NCI-H2227 treated with DMSO at 0.1 percent for 48 hours (cell line): ENCODE measurements at places on chromosomes 2 and 18.

DNA sequence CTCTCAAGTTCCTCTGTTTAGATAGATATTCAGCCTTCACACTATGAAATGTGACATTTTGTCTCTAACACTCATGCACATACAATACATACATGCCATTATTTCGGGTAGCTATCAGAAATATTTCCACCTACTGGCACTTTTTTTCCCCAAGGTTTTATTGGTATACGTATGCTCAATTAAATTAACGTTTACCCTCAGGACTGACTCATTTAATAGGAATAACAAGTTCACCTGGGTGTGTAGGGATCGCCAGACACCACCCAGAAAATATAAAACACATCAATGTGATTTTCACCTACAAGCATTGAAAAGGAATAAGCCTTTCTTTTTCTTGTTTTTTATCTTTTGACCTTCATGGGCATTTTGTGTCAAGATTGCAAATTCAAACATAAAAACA is 138.5 kb upstream of the EPAS1 start:
- no peak for DNase-seq

DNA sequence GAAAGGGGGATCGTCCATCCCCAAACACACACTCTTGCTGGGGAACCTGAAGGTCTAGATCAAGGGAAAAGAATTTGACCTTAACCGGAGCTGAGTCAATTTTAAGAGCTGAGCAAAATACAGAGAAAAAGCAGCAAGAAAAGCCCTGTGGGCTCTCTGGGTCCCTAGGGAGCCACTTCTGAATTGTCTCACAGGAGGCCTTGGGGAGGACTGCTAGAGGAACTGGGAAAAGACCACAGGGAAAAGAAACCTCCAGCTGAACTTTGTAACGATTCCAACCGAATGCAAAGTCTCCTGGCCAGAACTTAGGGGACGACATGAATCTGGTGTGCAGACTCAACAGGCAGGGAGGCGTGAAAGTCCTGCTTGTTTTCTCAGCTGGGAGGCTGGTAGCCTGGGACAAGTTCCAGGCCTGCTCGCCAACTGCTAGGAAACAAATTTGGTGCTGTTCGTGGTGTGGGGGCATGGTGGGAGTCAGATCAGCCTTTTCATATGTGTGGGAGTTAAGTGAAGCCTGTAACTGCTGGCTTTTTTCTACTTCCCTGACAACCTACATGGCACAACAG is 644.6 kb upstream of the CNTNAP5 start:
- DNase-seq = no peak

DNA sequence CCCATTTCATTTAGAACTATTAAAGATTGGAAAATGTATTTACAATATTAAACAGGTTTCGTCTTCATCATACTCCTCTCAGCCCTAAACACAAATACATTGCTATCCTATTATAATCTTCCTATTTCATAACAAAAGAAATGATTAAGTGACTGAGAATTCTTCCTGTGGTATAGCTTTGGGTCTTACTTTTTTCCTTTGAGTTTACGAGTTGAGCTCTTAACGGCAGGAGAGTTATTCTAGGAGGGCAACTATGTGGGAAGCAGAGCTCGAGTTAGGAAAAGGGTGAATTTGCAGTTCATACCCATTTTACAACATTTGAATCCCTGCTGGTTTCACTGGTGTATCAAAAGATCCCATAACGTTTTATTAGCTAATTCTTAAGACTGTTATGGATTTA is 105.0 kb downstream of the FIGN start:
- no peak for DNase-seq

GRCh38 chr2:143463719-143464118 is 334.5 kb downstream of the ARHGAP15 start:
- DNase-seq = no peak

- no peak for DNase-seq
Measured at GRCh38 chr2:32363597-32363996, 6.8 kb downstream of the BIRC6 start.

DNA sequence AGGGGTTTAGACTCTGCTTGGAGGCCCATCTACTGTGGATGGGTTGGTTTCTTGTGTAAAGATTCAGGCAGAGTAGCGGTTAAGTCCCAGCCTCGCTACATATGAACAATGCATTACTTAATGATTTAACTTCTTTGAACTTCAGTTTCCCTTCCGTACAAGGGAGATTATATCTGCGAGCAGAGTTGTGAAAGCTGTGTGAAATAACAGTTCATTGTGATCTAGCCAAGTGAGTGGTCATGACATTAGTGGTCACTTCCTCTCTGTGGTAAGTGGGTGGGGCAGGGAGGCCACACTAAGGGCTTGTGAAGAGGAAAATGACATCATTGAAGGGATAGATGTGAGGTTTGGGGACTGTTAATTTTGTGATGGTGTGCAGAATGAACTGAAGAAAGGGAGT is 14.1 kb upstream of the MEX3C start:
- no peak for DNase-seq

DNA sequence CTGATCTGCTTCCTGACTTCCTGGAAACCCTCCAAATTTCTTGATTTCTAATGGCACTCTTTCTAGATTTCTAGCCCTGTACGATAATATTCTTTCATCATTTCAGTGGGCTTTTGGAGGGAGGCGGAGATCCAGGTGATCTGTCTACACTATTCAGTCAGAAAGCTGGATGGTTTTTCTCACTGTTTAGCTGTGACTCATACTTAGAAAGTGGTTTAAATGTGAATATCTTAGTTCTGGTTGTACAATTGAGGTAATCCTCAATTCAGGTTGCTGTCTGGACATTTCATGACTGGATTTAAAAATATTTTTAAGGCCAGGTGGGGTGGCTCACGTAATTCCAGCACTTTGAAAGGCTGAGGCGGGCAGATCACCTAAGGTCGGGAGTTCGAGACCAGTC is 20.8 kb downstream of the SEH1L start:
- DNase-seq = no peak

DNA sequence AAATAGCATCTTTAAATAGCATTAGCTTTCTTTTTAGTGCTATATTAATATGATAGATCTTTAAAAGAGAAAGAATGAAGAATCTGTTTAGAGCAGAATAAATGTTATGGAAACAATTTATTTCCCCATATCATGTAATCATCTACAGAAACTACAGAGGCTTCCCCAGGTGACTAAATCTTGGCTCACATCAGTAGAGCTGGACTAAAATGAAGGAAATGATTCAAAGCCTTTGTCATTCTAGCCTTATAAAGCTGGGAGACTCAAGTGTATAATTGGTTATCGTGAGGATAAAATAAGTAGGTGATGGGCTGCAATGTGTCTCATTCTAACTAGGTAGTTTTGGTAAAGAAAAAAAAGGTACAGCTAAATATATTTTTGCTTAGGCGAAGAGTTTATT is 83.2 kb upstream of the UNC80 start:
- DNase-seq = peak; percentile 65

GRCh38 chr2:239199041-239199768 is 201.6 kb downstream of the HDAC4 start:
- no peak for DNase-seq

DNA sequence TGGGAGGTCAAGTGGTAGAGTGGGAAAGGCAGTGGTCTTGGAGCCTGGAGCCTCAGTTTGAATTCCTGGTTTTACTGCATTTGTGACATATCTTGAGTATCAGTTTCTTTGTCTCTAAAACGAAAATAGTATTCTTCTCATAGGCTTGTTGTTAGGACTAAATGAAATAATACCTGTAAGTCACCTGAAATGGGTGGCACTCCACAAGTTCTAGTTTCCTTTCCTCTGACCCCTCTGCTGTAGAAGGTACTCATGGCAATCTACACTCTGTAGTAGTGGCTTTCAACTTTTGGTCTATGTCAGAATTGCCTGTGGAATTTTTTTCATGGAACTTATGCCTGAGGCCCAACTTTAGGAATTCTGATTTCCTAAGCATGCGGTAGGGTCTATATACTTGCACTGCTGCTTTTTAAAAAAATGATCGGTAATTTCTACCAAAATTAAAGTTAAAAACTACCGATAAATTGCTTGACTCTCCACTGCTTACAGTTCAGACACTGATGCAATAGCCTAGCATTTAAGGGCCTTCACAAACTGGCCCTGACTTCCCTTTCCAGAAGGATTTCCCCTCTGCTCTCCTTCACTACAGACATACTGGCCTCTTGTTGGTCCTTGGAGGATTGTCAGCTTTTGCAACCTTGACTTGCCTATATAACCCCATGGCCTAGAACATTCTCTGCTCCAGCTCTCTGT is 47.2 kb downstream of the PLEK start:
- DNase-seq = no peak

DNA sequence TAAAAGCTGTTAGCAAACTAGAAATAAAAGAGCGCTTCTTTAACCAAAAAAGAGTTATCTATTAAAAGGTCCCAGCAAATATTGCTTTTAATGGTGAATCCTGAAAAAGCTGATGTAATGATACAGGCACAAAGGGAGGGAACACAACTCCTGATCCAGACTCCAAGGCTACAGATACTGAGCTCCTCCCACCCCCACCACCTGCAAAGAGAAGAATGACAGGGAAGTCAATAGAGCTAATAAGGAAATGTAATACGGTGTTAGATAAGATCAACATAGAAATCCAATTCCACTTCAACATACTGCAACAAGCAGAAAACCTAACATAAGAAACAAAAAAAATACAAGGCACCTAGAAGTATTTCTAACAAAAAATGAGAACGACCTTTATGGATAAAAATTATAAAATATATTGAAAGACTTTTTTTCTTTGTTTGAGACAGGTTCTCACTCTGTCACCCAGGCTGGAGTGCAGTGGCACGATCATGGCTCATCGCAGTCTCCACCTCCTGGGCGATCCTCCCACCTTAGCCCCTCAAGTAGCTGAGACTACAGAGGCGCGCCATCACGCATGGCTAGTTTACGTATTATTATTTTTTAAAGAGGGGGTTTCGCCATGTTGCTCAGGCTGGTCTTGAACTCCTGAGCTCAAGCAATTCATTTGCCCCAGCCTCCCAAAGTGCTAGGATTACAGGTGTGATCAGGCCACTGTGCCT is 192.2 kb downstream of the HDAC4 start:
- DNase-seq = no peak

DNA sequence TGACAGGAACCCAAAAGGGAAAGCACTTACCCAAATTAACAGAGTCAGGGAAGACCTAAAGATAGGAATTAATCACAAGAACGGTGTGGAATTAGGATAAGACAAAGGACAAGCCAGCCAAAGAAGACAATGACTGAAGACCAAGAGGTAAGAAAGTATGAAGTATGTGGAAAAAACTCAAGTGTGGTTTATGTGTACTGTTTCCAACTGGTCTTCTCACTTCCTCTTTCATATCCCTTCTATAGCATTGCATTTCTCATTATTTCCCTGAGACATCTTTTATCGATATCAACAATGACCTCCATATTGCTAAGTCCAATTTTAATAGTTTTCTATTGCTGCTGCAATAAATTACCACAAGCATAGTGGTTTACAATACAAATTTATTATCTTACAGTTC is 313.5 kb upstream of the SLC39A10 start:
- no peak for DNase-seq

DNA sequence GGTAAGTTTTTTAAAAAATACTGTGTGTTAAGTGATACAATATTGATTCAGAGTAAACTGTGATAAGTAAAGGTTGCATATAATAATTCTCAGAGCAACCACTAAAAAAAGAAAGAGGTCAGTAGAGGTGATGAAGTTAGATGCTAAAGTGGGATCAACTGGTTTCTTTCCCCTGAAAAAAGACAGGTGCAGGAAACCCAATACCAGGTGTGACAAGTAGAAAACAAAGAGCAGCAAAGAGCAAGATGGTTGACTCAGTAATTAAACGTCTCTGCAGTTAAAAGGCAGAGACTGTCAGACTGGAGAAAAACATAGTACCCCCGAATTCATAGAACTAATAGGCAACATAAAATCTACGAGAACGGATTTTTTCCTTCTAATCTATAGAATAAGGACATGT is 128.3 kb downstream of the ATP9B start:
- no peak for DNase-seq

DNA sequence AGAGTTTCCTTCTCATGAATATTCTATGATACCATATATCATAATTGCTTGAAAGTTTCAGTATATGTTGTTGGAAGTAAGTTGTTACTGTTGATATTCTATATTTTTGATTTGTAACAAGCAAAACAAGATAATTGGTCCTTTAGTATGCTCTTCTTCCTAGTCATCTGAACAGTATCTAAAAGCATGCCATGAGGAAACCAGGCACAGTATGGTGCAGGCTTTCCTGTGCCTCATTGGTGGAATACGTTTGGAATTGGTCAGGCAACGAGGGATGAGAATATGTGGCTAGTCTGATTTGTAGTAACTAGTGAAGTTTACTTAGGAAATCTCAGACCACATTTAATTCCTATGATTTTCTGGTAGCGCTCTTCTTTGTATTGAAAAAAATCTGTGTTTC is 22.8 kb downstream of the ASXL3 start:
- DNase-seq = no peak

GRCh38 chr18:74806073-74806472 is 208.4 kb downstream of the ZNF407 start:
- DNase-seq = no peak

- no peak for DNase-seq
Measured at GRCh38 chr2:70956141-70956540, 20.4 kb downstream of the ATP6V1B1 start.

- no peak for DNase-seq
Measured at GRCh38 chr2:120793682-120794403, 58.2 kb downstream of the GLI2 start.

GRCh38 chr2:221676566-221677172 is 104.6 kb upstream of the EPHA4 start:
- DNase-seq = no peak

GRCh38 chr2:13102397-13103063 is 385.8 kb downstream of the TRIB2 start:
- no peak for DNase-seq

- DNase-seq = no peak
Measured at GRCh38 chr18:35491700-35492077, 6.1 kb downstream of the INO80C start.

- no peak for DNase-seq
Measured at GRCh38 chr18:29459972-29460371, 1283.0 kb upstream of the CDH2 start.

- no peak for DNase-seq
Measured at GRCh38 chr18:9055626-9056025, 46.9 kb upstream of the NDUFV2 start.

GRCh38 chr18:45050712-45051601 is 370.3 kb downstream of the SETBP1 start:
- no peak for DNase-seq

GRCh38 chr2:138602166-138602460 is 100.5 kb downstream of the SPOPL start:
- no peak for DNase-seq

DNA sequence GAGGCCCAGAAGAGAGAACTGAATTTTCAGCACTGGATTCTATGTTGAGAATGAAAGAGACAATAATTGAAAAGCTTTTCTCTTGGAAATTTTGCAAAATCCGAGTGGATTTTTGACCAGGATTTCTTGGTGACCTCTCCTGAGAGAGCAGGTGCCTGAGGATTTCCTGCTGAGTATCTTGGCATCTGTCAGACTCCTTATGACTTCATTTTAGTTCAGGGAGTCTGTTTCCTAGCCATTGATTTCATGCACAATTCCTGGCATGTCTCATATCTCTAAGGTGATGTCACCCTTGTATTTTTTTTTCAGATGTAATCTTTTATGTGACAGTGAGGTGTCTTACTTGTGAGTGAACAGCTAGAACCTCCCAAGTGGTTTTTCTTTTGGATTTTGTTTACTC is 195.9 kb downstream of the NEDD4L start:
- DNase-seq = no peak

- no peak for DNase-seq
Measured at GRCh38 chr2:74524005-74524404, 2.0 kb downstream of the DQX1 start.

GRCh38 chr2:18401471-18401870 is 159.0 kb downstream of the RDH14 start:
- no peak for DNase-seq
